Bone marrow (tissue), 2 donors: ENCODE measurements at places on chromosomes 11 and 22.

GRCh38 chr11:120024586-120024985 lies 113.3 kb downstream of the TRIM29 start:
- no peak for DNase-seq

DNA sequence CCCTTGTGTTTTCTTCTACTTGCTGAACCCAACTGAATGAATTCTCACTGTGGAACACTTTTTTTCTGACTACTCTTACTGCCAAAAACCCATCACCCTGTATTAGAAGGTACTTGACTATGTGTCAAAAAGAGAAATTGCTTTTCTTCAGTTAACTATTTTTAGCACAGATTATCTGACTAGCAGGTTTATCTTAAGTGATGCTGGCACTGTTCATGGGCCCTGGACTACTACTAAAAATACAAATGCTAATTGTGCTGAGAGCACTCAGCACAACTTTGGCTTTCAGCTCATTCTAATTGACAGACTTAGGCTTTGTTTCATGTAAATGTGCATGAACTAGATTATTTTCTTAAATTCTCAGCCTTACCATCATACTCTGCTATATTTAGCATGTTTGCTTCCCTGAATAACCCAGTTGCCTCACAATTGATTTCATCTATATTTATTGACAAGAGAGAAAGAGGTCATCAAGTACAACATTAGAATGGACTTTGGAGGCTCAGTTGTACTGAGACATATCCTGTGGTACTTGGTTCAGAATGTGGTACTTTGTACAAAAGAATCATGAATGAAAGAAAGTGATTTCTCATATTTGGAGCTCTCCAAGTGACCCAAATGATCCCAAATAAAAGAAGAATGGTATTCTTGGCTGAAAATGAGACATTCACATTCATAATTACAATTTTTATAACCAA lies 478.3 kb downstream of the KCNA4 start:
- DNase-seq, result no peak

- DNase-seq, result no peak
These were observed 57.8 kb downstream of the ENDOD1 start for GRCh38 chr11:95147364-95147905.

GRCh38 chr11:60211206-60211605 lies 28.3 kb upstream of the MS4A6A start:
- no peak for DNase-seq

DNA sequence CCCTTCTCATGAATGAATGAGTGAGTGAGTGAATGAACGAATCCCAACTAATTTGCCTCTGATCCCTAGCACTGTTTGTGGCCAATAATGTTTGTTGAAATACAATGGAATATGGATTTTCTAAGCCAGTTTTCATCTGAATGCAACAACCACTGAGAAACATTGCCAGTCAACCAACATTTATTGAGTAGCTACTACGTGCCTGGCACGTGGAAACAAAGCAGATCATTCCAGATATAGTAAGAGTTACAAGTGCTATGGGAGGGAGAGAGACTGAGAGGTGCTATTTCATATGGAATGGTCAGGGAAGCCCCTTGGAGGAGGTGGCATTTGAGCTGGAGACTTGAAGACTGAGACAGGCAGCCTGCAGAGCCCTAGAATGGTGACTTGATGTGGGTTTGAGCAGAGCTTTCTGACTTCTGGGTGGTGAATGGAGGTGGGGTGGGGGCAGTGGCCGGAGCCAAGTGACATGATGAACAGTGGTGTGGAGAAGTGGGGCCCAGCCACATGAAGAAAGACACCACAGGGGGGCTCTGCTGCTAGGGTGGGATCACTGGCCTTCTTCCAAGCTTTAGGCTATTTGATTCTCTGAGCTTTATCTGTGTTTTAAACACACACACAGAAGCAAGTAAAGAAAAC lies 35.1 kb upstream of the SMTN start:
- DNase-seq, result no peak

- no peak for DNase-seq
These were observed 120.3 kb upstream of the ANO1 start for GRCh38 chr11:69957849-69958248.
